ENCODE measurements at places on chromosomes 16 and 17. TPM values are rescaled to one million over a fixed set of nuclear protein-coding genes. Genes with fewer than 3 reads are reported as not detected.

MED9 gene
- total RNA-seq, result 12.2 TPM

DNA sequence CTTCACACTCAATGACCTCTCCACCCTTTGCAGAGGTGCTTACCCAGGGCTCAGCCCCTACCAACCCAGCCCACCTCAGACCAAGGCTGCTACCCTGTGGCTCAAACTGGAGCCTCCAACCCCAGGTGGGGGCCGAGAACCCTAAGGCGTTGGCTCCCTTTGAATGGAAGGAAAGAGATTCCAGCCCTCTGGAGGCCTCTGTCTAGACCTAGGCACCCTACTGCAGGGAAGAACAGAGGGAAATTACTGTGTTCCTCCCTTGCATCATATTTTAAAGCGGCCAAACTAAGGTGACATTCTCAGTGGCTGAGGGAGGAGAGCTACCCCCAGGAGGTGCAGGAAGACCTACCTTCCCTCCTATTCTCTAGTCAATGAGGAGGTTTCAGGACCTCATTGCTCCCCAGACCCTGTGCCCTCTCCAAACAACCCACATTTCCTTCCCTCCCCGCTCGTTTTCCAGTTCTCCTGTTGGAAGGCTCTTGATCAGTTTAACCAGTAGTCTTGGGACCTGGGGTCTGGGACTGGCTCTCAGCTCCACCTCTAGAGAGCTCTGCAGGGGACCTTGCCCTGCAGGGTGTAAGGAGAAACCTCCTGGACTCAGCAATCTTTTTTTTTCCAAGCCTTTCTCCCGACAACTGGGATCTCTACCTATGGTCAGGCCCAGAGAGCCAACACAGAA lies 5.5 kb upstream of the HOXB8 start:
- H3K36me3 ChIP-seq, result no peaks in the 10 kb centered on the region
- peaks cover 79% of the 10 kb centered on the region for H3K27me3 ChIP-seq

BOLA2 gene
- 20.3 TPM for total RNA-seq

DNA sequence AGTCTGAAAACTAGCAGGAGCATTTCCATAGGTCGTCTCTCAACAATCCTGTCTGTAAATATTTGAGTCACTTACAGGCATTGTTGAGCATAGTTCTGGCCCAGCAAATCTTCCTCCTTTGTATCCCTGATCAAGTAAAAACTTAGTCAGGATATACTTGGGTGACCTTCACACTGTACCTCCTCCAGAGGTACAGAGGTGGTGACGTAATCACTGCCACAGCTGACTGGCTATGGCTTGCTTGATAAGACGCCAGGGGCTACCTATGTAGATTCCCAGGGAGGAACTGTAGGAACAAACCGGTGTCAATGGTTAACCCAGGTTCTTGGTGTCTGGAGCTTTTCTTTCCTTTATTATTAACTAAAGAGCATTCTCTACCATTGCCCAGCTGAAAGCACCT lies at the start of gene KCNJ16:
Gene KCNJ16 (plus strand): TSS at position 270 of the 400 bp plus-strand sequence. CDS start 56,863 bp downstream, outside the sequence.
- no peak within 1 kb of the TSS for H3K27ac ChIP-seq
- no peaks in the 10 kb centered on the region for H3K4me1 ChIP-seq
- no peak for DNase-seq

DNA sequence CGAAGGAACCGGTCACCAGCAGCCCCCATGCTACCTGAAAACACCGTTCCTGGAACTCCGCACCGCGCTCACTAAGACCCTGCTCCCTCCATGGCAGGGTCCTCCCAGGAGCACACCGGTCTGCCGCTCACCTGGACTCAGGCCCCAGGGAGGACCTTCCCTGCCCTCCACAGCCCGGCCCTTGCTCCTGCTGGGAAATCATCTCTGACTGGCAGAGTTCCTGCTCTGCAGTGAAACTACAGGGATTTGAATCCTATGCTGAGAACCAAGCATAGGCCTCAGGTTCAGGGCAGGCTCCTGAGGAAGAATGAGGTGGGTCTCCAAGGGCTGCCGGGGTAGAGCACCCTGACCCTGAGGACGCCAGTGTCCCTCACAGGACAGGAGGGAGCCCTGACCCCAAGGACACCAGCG lies 88.5 kb downstream of the KCNJ12 start:
- no peak overlapping the region for H3K4me3 ChIP-seq
- no peak for DNase-seq
- no peaks in the 10 kb centered on the region for H3K36me3 ChIP-seq

SPEM2 gene
- total RNA-seq, result not detected

GPS2 gene
- total RNA-seq, result 31.3 TPM

- peak overlapping the region; percentile 89 for H3K4me3 ChIP-seq
- H3K4me1 ChIP-seq, result peaks cover 41% of the 10 kb centered on the region
- peaks cover 30% of the 10 kb centered on the region for H3K36me3 ChIP-seq
- DNase-seq, result no peak
- H3K27ac ChIP-seq, result peak overlapping the region; percentile 79
- no peaks in the 10 kb centered on the region for H3K27me3 ChIP-seq
Measured at GRCh38 chr16:30368792-30369090, 1.6 kb downstream of the TBC1D10B start.

CBX8 gene
- total RNA-seq, result 4.7 TPM

- peak; percentile 90 for DNase-seq
- peaks cover 79% of the 10 kb centered on the region for H3K4me1 ChIP-seq
- H3K27ac ChIP-seq, result peak overlapping the region; percentile 96
Measured at GRCh38 chr16:87963400-87963799, 12.2 kb downstream of the BANP start.

KRTAP9-4 gene
- total RNA-seq, result not detected

- H3K27ac ChIP-seq, result no peak overlapping the region
- no peak overlapping the region for H3K4me3 ChIP-seq
- DNase-seq, result no peak
- H3K36me3 ChIP-seq, result no peaks in the 10 kb centered on the region
- peaks cover 15% of the 10 kb centered on the region for H3K27me3 ChIP-seq
- peaks cover 5% of the 10 kb centered on the region for H3K4me1 ChIP-seq
Measured at GRCh38 chr17:75722076-75722475, 817 bp downstream of the ITGB4 start.

GRCh38 chr17:65931246-65932149 lies 260.4 kb downstream of the CEP112 start:
- no peak overlapping the region for H3K27ac ChIP-seq
- peaks cover 2% of the 10 kb centered on the region for H3K4me1 ChIP-seq
- no peak for DNase-seq
- peaks cover 5% of the 10 kb centered on the region for H3K27me3 ChIP-seq

DNA sequence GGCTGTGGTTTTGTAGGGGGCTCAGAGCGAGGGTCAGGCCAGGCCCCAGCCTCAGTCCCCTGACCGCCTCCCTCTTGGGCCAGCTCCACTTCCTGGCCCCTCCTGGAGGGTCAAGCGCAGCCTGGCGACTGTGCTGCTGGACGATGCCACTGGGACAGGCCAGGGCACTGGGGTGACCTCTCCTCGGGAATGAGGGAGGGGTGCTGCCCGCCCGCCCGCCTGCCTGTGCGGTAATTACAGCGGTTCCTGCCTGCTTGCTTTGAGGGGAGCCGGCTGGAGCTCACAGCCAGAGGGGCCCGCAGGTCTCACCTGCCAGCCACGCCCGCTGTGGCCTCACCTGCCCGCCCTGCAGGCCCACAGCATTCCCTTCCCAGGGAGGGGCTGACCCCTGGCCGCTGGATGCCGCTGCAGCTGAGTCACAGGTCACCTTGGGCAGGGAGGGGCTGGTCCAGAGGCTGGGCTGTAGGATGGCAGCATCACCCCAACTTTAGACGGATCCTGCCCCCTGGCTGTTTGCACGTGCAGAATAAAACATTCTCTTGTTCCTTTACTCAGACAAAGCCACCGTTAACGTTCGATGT lies 76.7 kb upstream of the CBX4 start:
- H3K4me3 ChIP-seq, result no peak overlapping the region
- H3K27ac ChIP-seq, result no peak overlapping the region
- H3K27me3 ChIP-seq, result peaks cover 2% of the 10 kb centered on the region
- DNase-seq, result peak; percentile 51

DNA sequence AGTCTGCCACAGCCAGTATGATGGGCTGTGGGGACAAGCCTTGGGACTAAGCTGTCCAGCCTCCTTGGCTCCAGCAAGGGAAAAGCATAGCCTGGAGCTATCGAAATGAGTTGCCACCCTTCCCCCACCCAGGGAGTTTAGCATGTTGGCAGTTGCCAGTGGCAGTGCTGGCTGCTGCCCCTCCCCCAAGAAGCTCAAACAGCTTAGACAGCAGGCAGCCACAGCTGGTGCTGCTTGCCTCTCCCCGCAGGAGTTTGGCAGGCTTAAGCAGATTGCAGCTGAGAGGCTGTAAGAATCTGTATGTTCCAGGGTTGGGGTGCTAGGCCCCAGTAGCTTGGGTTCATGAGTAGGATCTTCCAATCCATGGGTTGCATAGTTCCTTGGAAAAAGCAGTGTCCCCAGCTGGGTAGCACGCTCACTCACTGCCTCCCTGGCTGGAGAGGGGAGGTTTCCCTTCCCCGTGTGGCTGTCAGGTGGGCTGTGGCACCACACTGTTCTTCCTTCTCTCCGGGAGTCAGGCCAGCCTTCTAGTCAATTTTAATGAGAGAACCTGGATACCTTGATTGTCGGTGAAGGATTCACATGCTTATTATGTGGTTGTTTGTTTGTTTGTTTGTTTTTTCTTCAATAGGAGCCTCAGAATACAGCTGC lies 506.1 kb downstream of the CDH11 start:
- H3K36me3 ChIP-seq, result no peaks in the 10 kb centered on the region
- H3K27ac ChIP-seq, result no peak overlapping the region

- DNase-seq, result no peak
- H3K27me3 ChIP-seq, result no peaks in the 10 kb centered on the region
- H3K4me1 ChIP-seq, result no peaks in the 10 kb centered on the region
- H3K36me3 ChIP-seq, result no peaks in the 10 kb centered on the region
- no peak overlapping the region for H3K4me3 ChIP-seq
- H3K27ac ChIP-seq, result no peak overlapping the region
Measured at GRCh38 chr16:81278526-81278925, 36.2 kb upstream of the GAN start.

GPRC5C gene
- 1.3 TPM for total RNA-seq

SMURF2 gene
- total RNA-seq, result 15.0 TPM

Data from activated CD4-positive, alpha-beta T cell treated with anti-CD3 and anti-CD28 coated beads for 36 hours (primary cell).